ENCODE measurements at places on chromosomes 1 and 21.

GRCh38 chr1:63743781-63744180 lies 30.0 kb upstream of the ROR1 start:
- DNase-seq, result no peak

DNA sequence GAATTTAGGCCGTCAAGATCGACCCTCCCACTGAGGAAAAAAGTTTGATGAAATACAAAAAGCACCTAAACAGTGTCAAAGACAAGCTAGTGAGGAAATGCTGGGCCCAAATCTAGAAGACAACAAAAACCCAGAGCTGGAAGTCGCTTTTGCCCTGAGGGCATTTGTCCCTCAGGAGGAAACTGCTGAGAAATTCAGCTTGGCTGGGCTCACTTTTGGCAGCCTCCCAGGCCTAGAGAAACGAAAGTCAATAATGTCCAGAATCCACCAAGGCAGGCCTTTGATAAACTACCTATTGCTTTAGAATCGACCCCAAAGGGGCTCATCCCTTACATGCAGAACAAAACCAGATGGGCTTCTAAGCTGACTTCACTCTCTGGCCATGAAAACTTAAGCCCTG lies 38.9 kb downstream of the SYT2 start:
- no peak for DNase-seq

- no peak for DNase-seq
Observed at GRCh38 chr1:11940260-11940921, 5.9 kb downstream of the PLOD1 start.

GRCh38 chr21:39867198-39867650 lies at the start of gene PCP4:
Gene PCP4 (plus strand): TSS chr21:39867438. CDS start chr21:39867502, 64 bp downstream.
- peak; percentile 55 for DNase-seq

DNA sequence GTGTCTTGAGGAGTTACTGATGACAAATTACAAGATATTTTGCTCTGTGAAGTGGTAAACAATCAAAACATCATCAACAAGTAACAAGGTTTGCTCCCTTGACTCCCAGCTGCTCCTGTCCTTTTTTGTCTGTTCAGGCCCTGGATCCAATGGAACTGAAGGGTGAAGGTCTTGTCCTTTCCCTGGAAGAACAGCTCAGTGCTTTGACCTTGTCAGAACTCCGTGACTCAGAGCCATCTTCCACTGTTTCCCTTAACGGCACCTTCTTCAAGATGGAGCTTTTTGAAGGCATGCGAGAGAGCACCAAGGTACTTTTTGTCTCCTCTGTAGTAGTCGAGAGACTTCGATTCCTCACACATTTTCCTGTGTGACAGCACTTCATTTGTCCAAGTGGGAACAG lies 29.0 kb downstream of the TRIM45 start:
- no peak for DNase-seq

DNA sequence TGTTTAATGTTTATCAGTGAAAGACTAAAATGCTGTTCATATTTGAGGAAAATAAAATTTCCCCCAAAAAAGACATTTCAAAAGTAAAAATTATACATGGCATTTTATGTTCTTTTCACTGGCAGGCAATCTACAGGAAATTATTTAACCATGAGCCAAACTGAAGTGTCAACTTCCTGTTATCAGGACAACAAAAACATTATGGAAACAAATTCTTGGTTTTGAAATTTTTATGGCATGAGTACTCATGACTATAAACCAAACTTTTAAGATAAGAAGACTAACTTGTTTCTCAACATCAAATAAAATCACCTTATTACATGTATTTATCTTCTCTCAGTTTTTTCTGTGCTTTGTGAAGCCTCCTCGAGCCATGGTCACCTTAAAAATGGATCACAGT lies 698.6 kb downstream of the LTN1 start:
- no peak for DNase-seq

DNA sequence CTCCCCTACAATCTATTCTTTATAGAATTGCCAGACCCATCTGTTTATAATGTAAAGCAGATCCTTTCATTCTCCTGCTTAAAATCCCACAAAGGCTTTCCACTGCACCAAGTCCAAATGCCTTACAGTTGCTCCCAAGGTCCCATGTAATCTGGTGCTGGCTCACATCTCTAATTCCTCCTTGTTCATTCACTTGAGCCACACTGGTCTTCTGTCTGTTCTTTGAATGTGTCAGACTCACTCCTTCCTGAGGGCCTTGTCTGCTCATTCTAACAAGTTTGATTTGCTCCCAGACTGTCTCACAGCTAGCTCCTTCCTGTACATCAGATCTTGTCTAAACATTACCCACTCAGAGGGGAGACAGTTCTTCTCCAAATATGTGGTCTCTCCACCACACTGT lies 38.9 kb downstream of the ALG14 start:
- no peak for DNase-seq

Data from activated CD4-positive, alpha-beta T cell treated with anti-CD3 and anti-CD28 coated beads, Interleukin-10, Interleukin-2, amounts not matched to agents 100 ng/mL and 50 ng/mL, durations not matched to agents 16 hours and 8 hours (primary cell).